ENCODE measurements at places on chromosomes 3 and 15.

- DNase-seq, result no peak
Measured at GRCh38 chr3:2377281-2377680, 278.6 kb downstream of the CNTN4 start.

DNA sequence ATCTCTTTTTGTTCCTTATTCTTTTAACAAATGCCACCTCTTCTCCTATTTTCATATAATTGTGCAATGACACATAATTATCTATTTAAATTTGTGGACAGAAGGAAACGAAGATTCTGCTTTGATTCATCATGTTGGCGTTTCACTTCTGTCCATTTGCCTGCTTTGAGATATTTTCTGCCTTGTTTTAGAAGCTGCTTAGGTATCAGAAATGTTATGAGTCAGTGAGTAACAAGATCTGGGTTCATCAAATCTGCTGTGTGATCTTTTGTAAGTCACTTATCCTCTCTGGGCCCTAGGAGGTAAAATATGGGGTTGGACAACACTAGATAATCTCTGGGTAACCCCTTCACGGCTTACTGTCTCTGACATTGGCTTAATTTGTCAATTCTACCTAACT, 7.3 kb upstream of the MINDY4B start:
- no peak for DNase-seq

GRCh38 chr15:75161106-75161916, 40.4 kb upstream of the C15orf39 start:
- DNase-seq, result no peak

DNA sequence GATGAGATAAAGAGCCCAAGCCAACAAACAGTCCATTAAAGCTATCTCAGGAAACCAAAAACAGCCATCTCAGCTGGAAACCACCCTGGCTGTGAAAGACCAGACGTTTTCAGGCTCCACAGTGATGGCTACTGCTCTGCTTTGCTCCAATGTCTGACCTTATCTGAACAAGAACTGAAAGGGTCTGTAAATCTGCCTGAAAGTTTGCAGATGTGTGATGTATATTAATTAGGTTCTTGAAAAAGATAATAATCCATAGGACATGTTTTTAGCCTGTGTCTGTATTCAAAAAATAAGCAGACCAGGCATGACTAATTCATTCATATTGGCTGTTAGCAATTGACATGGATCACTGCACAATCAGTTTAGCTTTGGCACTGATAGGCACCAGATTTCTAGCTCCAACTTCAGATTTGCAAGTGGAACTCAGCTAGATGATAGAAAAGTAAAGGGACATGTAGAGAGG, 611.4 kb upstream of the NAALADL2 start:
- DNase-seq, result no peak

GRCh38 chr3:169295912-169296570, 367.5 kb downstream of the MECOM start:
- DNase-seq, result no peak

GRCh38 chr3:113548501-113548900, 16.1 kb downstream of the SIDT1 start:
- no peak for DNase-seq
